Hindlimb muscle (tissue), 1 donor: ENCODE measurements at places on chromosomes 16 and 17. TPM values are rescaled to one million over a fixed set of nuclear protein-coding genes. Genes with fewer than 3 reads are reported as not detected.

DNA sequence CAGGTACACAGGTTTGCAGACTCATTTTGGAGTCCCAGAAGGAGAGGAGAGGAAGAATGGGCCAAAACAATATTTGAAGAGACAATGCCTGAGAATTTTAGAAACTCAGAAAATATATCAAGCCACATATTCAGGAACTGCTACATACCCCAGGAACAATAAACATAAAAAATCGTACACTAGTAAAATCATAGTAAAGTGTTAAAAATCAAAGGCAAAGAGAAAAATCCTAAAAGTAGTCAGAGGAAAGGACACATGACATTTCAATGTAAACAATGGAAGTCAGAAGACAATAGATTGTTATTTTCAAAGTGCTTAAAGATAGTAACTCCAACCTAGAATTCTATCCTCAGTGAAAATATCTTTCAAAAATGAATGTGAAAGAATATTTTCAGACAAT, 28.5 kb upstream of the NACA2 start:
- DNase-seq, result no peak

- DNase-seq, result no peak
Observed at GRCh38 chr17:77698903-77699623, 259.4 kb upstream of the TNRC6C start.

- DNase-seq, result no peak
Observed at GRCh38 chr17:76149214-76149613, 8.2 kb upstream of the FOXJ1 start.

GRCh38 chr16:24203675-24204074, 52.5 kb upstream of the CACNG3 start:
- no peak for DNase-seq

RGS11 gene
- 1.6 TPM for polyA plus RNA-seq

PPP1R1B gene
- 4.5 TPM for polyA plus RNA-seq

CDK12 gene
- polyA plus RNA-seq, result 33.8 TPM
